ENCODE measurements at places on chromosomes 1 and 21. TPM values are rescaled to one million over a fixed set of nuclear protein-coding genes. Genes with fewer than 3 reads are reported as not detected.

GRCh38 chr1:248786156-248786555, 30.6 kb upstream of the LYPD8 start:
- peak; percentile 68 for ATAC-seq

GRCh38 chr1:160136926-160137200, 14.5 kb upstream of the ATP1A4 start:
- ATAC-seq, result no peak

DNA sequence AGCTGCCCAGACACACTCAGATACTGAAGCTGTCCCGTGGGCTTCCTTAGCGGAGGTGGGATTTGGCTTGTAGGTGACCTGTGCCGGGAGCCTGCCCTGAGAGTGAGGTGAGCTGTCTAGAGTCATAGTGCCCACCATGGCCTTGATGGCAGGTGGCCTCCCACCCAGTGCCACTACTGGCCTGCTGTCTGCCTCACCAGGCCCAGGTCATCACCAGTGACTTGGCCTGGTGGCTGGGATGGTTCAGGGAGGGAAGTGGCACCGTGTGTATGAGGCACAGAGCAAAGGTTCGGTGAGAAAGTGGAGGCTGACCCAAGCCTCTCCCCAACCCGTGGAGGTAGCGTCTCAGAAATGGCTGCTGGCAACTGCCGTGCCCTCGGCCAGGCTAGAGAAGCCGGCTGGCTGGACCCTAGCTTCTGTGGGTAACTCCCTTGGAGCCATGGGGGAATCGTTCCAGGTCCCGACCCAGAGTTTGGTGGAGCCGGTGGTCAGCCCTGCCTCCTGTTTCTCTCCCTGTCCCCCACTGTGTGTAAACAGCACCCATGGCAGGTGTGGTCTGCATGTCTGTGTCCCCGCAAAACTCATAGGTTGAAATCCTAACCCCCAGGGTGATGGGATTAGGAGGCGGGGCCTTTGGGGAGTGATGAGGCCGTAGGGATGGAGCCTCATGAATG, 155.4 kb upstream of the C1orf174 start:
- no peak for ATAC-seq

- ATAC-seq, result no peak
Observed at GRCh38 chr1:161484613-161485012, 20.6 kb upstream of the FCGR2A start.

- ATAC-seq, result no peak
Observed at GRCh38 chr1:51417496-51418383, 87.4 kb upstream of the TTC39A start.

- ATAC-seq, result no peak
Observed at GRCh38 chr1:210089855-210090254, 142.7 kb upstream of the SERTAD4 start.

DNA sequence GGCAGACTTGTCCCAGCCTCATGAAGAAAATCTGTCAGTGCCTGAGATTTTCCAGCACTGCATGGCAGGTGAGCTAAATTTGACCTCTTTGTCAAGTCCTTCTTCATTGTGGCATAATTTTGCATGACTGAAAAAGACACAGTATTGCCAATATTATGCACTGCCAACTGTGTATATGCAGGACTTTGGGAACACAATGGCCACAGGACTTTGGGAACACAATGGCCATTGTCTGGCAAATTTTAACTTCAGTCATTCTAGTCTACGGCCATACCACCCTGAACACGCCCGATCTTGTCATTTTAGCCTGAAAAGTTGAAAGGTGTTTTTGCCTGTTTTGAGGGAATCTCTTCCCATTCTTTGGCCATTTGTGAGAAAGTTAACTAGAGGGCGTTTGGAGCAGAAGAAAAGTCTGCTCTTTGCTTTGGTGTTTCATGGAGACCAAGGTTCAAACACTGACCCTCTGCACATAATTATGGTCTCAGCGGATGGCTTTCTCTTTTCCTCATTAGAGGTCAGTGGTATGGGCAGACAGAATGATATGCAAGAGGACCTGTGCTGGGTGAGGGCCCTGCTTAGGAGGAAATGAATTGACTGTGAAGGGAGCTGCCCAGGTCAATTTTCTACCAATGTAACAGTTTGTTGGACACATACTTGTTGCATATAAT, 72.4 kb upstream of the NEK7 start:
- ATAC-seq, result no peak

DNA sequence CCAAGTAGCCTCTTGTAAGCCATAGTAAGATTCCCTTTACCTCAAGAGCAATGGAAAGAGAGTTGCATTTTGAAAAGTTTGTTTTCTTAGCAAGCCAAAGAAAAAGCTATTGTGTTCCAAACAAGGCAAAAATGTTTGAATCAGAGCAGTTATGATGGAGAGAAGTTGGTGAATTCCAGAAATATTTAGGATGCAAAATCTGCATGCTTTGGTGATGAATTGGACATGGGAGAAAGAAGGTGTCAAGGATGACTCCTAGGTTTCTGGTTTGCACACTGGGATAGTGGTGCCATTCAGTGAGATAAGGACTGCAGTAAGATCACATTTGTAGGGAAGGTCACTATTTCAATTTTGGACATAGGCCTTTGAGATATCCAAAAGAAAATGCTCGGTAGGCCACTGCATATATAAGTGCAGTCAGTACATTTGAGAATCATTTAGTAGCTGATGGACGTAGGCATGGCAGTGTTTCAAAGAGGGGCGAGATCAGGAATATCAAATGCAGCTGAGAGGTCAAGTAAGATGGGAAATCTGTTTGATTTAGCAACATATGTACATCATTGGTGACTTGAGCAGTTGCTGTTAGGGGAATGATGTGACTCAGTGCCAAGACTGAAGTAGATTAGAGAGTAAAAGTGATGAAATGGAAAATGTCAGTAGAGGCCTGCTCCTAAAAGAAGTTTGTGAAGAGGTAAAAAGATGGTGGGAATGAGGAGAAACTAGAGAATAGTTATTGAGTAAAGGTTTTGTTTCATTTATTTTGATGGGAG, 33.9 kb upstream of the GPR25 start:
- ATAC-seq, result no peak

The ABCA4 gene
- 0.08 TPM for total RNA-seq

Data from esophagus mucosa (tissue), 1 donor.